ENCODE measurements at places on chromosomes 2 and 18.

- DNase-seq = no peak
Observed at GRCh38 chr2:165640247-165640929, 153.7 kb downstream of the GALNT3 start.

- no peak for DNase-seq
Observed at GRCh38 chr2:112954364-112954763, 23.4 kb upstream of the IL36G start.

- DNase-seq = no peak
Observed at GRCh38 chr18:7927119-7927518, 360.0 kb downstream of the PTPRM start.

- DNase-seq = no peak
Observed at GRCh38 chr18:27996801-27997272, 180.1 kb downstream of the CDH2 start.

GRCh38 chr2:220394433-220394832 lies 767.0 kb downstream of the SLC4A3 start:
- DNase-seq = no peak

DNA sequence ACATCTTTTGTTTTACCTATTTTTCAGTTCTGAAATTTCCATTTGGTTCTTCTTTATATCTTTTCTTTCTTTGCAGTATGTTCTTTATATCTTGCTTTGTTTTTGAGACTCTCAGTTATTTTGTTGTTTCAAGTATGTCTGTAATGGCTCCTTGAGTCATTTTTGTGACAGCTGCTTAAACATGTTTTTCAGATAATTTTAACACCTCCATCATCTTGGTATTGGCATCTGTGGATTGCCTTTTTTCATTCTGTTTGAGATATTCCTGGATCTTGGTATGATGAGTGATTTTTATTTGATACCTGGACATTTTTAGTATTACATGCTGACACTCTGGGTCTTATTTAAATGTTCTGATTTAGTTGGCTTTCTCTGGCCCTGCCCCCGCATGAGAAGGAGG lies 89.5 kb downstream of the NCOA1 start:
- DNase-seq = no peak

GRCh38 chr2:153197402-153198386 lies 280.9 kb downstream of the RPRM start:
- DNase-seq = no peak

DNA sequence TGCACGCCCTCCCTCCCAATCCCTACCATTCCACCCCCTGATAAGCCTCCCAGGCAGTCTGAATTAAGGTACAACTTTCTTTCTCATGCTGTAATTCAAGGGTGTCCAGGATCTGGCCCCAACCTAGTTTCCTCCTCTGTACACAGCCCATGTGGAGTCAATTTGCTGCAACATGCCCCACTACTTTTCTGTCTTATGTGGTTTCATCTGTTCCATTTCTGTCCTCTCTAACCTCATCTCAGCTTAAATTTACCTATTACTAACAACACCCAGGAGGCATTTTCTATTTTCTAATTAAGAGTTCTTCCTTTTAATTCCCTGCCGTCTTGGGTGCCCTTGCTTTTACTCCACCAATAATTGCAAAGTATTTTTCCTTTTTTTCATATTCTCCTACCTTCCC lies 10.0 kb downstream of the PPP4R1 start:
- DNase-seq = no peak

DNA sequence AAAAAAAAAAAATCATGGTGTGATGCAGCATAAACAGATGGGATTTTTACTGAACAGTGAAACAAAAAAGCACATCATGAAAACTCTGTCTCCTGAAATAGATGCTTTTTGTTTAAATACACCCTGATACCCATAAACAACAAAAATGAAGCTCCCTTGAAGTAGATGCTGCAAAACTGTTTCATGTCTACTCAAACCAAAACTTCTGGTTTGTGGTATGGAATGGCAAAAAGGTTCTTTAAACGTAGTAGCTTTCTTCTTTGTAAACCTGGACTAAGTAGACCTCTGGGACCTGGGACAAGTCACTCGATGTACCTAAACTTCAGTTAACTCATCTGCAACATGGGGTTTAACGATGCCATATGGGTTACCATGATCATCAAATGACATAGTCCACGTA lies 64.4 kb upstream of the RAPH1 start:
- DNase-seq = no peak

- no peak for DNase-seq
Observed at GRCh38 chr2:171836146-171836910, 57.7 kb downstream of the SLC25A12 start.

- DNase-seq = peak; percentile 22
Observed at GRCh38 chr2:23566241-23567142, 181.5 kb downstream of the KLHL29 start.

DNA sequence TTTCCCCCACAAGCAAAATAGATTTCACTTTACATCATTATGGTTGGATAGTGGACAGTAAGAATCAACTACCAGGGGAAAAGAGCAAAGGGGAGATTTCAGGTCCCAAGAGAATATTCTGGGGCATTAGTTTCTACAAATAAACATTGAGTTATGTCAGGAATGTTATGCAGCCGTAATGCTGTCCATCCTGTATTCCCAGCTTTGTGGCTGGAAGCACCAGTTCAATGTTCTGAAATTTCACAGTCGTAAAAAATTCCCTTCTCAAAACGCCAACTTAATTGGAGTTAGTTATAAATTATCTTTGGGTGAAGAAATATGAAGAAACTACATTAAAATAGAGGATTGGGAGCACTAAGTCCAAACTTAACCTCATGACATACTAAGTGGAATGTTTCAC lies 141.5 kb upstream of the FIGN start:
- no peak for DNase-seq

DNA sequence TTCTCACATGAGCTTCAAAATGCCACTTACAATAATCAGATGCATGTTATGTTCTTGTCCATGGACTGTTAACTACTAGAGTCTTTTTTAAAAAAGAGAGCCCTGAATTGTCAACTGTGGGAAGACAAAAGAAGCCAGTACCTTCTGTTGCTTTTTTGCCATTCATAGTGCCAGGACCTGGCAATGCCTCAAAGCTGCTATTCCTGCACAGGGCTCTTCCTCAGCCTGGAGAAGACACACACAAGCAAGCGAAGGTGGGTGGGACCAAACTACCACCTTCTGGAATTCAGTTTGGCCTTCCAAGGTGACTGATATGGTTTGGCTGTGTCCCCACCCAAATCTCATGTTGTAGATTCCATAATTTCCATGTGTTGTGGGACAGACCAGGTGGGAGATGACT lies 160.6 kb downstream of the AFF3 start:
- DNase-seq = no peak

DNA sequence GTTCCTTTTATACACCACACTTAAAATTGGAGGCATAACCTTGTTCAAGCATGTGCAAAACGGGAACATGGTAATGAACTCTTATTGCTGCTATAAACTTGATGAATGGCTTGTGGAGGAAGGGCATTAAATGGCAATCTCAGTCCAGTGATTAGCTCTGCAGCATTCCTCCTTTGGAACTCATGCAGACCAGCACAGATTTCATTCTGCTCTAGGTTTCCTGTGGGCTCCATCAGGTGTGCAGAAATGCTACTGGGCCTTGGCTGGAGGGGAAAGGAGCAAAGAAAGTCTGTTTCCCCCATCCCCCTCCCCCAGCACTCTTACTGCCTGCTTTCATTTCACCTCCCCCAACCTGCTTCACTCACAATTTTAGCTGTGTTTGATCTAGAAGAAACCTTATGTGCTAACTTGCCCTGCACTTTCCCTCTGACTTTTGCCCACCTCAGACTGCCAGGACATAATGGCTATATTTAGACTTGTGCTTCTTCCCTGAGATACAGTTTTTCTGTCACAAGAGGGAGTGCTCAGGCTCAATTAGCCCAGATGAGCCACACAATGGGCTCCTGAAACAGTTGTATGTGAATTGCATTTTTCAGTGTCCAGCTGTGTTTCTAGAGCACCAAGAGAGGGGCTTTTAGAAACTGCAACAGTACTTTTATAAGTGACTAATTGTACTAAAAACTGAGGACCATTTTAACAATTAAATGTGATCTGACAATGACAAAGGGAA lies 109.8 kb downstream of the FSHR start:
- no peak for DNase-seq

DNA sequence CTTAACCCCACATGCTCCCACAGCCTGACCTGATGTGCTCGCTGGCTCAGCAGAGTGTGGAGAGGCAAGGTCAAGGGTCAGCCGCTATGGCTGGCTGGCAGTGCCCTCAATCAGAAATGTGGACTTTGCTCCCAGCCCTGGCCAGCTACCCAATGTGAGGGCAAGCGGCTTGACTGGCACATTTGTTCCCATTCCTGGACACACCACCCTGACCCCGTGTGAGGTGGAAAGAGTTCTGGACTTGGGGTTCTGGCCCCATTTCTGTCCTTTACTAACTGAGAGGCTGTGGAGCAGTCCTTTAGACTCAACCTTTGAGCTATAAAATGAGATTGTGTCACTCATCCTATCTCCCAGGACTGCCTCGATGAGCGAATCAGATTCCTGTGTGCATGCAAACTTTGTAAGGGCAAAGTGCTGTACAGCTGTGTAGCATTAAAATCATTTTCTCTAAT lies 9.1 kb downstream of the THNSL2 start:
- DNase-seq = no peak

DNA sequence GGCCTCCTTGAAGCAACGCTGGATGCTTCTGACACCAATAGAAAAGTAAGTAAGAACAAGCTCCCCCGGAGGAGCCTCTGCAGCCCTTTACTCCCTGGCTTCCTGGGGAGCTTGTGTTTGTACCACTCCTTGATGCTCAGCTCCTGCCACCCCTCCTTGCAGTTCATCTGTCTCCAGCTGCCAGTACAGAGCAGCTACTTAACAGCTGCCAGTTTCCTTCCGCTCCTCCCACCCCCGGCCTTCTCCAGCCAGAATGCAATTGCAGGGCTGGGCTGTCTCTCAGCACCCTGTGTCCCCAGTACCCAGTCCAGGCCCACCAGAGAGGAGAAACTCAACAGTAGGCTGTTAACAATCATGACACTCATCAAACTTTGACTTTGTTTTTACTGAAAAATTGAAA lies 109.4 kb downstream of the AOX1 start:
- DNase-seq = no peak

GRCh38 chr2:167487728-167488127 lies 599.4 kb downstream of the XIRP2 start:
- no peak for DNase-seq

DNA sequence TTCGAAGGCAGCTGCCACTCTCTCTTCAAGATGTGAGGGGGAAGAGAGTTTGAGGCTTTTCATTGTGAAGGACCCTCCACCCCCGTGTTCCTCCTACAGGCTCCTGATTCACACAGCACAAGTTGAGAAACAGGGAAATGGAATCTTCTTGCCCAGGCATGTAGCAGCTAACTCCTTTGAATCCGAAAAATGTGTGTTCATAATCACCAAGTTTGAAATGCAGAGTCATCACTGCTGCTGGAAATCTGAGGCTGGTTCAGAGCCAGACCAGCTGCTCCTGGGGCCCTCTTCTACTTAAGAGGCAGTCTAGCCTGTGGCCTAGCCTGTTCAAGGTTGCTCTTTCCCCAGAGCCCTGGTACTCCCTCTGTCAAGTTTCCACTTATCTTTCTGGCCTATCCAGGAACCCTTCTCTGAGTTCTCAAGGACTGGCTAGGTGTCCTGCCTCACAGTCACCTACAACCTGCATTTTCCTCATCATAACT lies 166.4 kb downstream of the TMEM247 start:
- DNase-seq = no peak

DNA sequence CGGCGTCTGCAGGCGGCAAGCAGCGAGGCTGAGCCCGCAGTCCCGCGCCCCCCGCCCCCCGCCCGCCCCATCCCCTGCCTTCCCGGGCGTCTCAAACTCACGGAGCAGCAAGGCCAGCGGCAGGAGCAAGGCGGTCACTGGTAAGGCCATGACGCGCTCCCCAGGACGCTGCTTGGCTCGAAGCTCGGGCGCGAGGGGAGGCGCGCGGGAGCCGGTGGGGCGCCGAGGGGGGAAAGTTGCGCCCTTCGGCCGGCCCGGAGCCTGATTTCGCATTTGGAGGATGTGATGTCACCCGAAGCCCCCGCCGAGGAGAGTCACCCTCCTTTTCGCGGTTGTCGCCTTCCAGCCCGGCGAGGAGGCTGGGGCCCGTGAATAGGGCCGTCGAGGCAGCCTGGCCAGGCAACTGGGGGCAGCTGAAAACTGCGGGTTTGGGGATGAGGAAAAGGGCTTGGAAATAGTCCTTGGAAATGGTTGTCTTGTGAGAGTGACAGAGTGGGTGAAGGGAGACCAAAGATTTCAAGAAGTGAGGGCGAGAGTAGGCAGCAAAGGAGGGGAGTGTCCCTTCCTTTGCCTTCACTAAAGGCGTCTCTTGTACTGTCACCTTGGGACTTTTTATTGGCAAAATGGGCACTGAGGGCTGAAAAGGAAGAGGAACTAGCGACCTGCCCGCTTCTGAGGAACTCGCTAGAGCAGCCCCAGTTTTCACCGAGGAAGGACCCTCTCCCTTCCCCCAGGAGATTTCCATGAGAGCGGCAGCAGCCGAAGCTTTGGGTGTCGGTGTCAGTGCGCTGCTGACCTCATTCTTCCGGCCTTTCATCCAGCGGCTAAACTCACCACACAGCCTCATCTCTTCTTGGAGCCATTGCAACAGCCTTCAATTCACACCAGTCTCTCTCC lies at the start of gene CD8A:
Gene CD8A, minus strand, starts transcription at position 238 of the 897 bp plus-strand sequence. Its CDS starts 88 bp downstream, at position 150.
- DNase-seq = no peak

- DNase-seq = no peak
Observed at GRCh38 chr2:15435474-15435873, 125.7 kb downstream of the NBAS start.

- no peak for DNase-seq
Observed at GRCh38 chr2:192700934-192701333, 506.2 kb upstream of the TMEFF2 start.

DNA sequence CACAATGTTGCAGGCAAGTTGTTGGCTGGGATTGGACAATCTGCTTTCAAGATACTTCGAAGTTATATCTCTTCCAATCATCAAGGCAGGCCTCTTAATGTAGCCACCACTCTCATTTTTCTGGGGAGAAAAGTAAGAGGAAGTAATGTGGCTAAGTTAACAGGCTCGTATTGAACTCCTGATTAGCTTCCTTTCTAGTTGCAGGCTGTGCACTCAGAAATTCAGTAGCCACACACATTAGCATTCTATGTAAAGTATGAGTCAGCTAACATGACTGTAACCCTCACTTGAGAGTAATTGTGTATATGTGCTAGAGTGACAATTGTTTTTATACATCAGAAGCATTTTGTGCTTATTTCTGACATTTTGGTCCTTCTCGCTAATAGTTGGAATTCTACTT lies 3.3 kb downstream of the TWSG1 start:
- no peak for DNase-seq

- DNase-seq = no peak
Observed at GRCh38 chr18:7697306-7697705, 130.2 kb downstream of the PTPRM start.

DNA sequence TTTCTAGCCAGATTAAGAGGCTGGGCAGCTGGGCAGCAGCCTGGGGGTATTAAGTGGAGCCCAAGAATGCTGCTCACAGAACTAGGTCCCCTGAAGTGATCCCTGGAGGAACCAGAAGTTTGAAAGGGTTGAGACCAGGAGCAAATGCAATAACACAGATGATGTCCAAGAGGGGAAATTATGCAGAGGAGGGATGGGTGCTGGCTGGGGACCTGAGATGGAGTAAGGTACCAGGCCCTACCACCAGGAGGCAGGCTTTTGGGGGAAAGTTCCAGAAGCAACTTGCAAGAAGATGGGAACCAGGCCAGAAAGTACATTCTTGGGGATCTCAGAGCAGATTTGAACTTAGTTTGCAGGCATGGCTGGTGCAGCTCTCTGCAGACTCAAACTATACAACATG lies 175.1 kb downstream of the NCK2 start:
- DNase-seq = peak; percentile 56
